NCI-H524 treated with DMSO at 0.1 percent for 48 hours (cell line): ENCODE measurements at places on chromosomes 2 and 18.

DNA sequence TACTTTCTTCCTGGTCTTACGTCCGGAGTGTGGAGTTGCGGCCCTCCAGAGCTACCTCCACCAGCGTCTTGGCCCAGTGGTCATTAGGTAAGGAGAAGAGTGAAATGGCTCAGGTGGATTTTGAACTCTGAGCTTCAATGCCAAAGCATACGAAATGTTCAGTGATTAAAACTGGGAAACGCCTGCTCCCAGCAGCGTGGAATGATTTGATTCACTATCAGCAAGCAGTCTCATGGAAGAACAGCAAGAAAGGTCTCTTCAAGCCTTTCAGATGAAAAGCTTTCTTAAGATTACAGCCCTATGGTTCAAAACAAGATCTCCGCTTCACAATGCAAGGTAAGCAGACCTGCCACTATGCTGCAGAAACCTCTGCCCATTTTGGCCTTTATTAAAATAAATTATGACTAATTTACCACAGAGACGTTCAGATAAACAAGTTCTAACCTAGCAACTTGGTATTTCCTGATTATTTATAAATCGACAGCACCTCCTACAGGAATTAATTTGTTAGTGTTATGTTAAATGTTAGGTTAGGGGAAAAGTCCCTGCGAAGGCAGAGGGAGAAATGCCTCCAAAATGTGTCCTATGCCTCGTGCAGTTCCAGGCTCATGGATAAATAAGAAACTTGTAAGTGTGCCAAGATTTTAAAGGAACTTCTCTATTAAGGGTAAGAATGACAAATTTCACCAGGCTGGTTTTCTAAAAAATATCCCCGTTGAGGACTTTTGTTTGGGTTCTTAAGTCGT is 10.1 kb downstream of the SP9 start:
- peak; percentile 8 for DNase-seq

DNA sequence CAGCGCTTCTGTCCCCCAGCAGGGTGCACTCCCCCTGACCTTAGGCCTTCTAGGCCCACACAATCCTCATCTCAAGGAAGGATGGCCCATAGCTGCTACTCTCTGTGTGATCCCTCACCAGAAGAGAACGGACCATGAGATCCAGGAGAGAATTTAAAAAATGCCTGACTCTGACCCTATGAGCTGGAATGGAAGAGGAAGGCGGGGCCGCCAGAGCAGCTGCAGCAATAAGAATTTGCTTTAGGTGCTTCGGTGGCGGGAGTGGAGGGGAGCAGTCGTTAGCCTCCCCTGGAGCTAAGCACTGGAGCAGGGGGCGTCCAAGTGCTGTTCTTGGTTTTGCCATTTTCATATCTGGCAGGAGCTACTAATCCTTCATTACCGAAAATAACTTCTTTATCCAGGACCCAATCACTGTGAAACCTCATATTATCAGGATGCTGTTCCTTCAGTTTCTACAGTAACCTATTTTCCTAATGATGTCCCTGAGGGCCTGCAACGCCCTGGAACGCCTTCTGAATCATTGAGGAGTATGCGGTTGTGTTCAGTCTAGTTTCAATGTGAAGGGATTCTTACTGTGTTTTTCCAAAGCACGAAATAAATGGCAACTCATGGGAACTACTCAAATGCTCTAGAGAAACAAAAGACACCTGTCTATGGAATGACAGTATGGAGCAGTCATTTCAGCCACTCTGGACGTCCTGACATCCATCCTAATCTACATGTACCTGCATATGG is 105.1 kb upstream of the SIX2 start:
- no peak for DNase-seq

GRCh38 chr18:59633961-59634485 is 63.2 kb downstream of the CCBE1 start:
- no peak for DNase-seq

GRCh38 chr2:28613633-28614501 is 118.0 kb downstream of the PLB1 start:
- no peak for DNase-seq

DNA sequence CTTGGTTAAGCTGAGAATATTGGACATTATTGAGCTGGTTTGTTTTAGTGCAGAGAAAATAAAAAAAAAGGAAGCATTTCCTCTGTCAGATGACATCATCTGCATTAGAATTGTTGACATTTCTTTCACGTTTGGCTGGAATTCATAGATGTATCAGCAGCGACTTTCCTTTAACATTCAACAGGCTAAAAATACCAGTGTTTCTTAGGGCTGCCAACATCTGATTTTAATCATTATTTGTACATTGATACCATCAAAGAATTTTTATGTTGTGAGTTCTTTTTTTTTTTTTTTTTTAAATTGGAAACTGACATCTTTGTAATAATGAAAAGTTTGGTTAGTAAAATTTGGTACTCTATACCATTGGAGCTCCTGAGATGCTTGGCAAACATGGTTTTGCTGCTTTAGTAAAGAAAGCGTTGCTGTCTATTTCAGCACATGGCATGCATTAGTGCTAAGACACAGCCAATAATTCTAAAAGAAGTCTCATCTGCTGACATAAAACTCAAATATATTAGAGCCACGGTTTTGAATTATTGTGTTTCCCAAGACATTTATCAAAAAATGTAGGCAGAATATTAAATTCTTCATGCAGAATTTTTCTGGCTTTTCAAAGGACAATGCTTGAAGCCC is 33.6 kb downstream of the GTF2A1L start:
- DNase-seq: no peak

DNA sequence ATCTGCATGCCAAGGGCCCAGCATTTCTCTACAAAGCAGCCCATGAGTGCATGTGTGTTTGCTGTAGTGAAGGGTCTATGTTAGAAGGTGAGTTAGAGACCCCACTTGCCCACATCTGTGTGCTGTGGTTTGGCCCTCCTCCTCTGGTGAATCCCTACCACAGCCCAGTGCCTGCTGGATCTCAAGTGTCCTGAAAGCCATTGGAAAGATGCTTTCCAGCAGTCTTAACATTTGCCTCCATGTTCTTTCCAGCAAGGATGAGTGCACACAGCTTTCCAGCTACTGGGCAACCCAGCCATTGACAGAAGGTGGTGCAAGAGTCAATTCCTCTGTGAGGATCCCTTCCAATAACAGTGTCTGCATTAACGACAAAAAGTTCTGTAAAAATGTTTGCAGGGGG is 13.6 kb downstream of the CRIM1 start:
- no peak for DNase-seq

DNA sequence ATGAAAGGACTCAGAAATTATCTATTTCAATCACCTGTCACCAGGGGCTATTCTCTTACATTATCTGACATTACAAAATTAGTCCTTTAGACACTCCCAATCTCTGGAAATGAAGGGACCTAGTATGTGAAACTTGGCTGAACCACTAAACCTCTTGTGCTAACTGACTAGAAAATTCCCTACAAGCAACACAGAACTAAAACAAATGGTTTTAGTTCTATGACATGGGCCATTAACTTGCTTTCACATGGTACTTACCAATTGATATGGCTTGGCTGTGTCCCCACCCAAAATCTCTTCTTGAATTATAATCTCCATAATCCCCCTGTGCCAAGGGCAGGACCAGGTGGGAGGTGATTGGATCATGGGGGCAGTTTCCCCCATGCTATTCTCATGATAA is 16.6 kb downstream of the SERPINE2 start:
- no peak for DNase-seq

DNA sequence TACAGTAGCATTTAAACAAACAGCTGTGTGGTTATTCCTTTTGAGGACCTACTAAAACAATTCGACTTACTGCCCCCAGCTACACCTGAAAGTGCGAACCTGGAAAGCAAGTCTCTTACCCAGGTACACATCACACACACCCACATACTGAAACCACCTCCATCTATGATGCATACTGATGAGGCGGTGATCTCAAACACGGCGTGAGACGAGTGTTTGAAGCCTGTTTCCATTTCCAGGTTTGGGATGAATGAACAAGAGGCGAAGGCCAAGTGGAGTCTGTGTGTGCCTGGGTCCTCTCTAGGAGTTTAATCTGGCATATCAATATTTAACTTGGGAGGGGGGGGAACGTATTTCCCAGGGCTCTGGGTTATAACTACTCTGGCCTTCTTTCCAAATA is 1.6 kb downstream of the TMEM185B start:
- no peak for DNase-seq
